Left renal cortex interstitium (tissue), 4 donors: ENCODE measurements at places on chromosomes 4 and X. TPM values are rescaled to one million over a fixed set of nuclear protein-coding genes. Genes with fewer than 3 reads are reported as not detected.

DNA sequence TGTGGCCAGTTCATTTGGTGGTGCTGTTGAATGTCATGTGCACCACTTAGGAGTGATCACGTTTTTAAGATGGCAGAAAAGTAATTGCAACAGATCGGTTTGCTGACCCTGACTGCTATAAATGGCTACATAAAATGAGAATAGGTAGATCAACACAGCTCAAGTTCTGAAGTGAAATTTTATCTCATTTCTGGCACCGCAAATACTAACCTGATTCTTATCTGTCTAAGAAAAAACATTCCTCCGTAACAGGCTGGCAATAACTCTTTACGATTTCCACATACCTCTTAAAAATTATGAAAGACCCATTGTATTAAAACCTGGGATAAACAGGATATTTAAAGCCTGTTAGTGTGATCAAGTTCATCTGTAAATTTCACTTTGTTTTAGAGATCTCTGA, 387.5 kb downstream of the PDGFC start:
- DNase-seq = no peak

DNA sequence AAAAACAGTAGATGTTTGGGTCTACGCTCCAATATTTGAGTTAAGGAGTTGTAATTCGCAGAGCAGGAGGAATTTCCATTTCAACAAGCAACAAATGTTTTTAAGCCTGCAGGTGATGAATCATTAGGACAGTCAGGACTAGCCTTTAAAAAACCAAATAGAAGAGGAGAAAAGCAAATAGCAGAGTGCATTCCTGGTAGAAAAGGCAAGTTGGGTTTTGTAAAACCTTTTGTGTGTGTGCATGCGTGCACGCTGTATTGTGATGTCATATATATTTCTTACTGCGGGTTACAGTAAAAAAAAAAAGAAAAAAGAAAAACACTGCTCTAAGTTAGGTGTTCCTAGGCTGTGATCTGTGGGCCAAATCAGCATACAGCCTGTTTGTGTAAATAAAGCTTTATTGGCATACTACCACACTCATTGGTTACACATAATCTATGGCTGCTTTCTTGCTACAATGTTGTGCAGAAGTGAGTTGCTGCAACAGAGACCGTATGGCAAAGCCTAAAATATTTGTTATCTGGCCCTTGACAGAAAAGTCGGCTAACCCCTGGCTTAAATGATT, 135.6 kb downstream of the MID1 start:
- DNase-seq = no peak

- DNase-seq = no peak
Measured at GRCh38 chrX:29662759-29663503, 552.4 kb upstream of the MAGEB2 start.

DNA sequence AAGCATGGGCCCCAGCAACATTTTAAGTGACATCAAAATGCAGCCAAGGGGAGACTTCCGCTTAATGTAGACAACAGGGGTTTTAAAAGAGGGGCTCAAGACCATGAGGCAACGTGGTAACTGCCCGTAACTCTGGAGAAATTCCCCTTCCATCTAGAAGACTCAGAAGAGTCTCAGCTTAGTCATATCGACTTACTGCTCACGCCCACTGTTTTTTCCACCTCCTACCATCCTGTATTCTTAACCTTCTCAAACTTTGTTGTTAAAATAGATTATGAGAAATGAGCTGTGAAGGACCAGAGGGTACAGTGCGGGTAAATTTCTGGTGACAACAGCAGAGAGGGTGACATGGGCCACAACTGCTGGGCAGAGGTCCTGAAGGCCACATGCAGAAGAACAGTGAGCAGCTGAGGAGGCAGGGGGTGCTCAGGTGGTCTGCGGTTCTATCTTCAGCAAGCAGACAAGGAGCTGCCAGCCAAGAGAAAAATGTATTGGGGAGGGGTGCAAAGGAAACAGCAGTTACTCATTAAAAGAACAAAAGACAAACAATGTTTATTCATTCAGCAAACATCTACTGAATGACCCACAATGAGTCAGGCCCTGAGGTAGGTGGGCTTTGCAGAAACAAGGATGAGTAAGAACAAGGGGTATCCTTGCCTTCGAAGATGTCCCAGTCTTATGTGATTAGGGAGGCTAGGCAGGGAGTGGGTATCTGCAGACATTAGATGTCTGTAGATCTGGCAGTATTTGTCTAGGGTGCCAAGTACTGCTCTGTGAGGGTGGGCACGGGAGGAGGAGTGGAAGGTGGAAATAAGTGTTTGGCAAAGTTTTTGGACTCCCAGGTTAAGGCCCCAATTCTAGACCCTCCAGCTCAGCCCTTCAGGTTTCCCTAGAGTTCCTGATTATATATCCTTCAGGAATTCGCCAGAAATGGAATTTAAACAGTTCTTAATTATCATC, 175.3 kb downstream of the TSPAN5 start:
- DNase-seq = no peak

- no peak for DNase-seq
Measured at GRCh38 chr4:5084911-5085475, 33.7 kb downstream of the STK32B start.

DNA sequence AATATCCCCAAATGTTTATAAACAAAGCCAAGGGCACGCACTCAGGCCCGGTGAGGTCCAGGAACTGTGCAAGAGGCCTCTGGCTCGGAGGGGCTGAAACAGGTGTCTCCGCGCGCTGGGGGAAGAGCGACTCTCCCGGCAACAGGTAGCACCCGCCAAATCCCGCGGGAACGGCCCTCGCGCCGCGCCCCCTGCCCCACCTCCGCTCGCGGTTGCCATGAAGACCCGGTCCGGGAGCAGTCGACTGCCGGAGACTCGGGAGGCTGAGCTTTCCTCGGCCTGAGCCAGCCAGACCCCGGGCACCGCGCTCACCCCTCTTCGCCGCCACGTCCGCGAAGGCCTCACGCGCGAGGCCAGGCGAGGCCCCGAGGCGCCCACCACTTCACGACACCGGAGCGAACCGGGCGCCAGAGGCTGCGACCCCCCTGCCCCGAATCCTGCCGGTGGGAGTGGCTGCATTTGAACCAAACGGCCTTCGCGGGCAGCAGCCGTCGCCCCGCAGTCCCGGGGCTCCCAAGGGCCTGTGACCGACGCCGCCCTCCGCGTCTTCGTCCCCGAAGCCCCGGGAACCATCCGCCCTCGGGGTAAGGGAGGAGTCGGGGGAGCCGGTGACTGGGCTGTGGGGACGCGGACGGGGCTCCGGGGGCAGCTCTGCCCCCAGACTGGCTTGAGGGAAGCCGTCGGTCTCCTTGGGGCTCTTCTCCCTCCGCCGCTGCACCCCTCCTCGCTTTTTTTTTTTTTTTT, at the start of gene NSUN7:
Gene NSUN7, plus strand, starts transcription at position 239 of the 744 bp plus-strand sequence. CDS start 739 bp downstream, outside the sequence.
- DNase-seq = peak; percentile 50

DNA sequence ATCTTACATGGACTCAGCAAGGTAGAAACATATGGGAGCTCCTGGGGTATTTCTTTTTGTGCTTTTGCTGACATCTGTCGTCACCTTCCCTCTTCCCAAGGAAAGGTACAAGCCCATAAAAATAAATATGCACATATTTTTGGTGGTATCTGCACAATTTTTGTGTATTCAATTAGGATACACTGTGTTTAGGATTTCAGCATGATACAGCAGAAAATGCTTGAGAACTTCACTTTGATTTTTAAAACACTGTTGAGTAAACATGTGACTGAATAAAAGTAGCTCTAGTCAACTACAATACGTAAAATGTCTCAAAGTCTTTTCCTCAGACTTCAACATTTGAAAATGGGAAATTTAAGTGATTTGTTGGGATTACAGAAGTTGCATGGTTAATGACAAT, 99.4 kb upstream of the SPANXC start:
- DNase-seq = no peak

The PAGE2B gene
- polyA plus RNA-seq = not detected

The HTR2C gene
- polyA plus RNA-seq = 0.76 TPM
